ENCODE measurements at places on chromosomes 5 and 9.

DNA sequence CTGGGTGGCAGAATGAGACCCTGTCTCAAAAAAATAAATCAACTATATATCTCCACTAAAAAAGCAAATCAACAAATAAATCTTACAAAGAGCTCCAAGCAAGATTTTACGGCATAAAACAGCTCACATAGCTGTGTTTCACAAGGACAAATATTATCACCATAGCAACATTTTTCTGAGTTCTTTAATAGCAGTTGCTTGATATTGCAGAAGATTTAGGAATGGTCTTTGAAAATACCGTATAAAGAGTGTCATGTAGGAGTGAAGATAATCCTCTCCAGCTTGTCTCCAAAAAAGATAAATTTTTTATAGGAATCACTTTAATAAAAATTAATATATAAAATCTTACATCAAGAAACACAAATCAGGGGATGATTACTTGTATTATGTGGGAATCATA, 36.6 kb upstream of the MYOT start:
- DNase-seq = no peak

GRCh38 chr5:128346038-128346437, 192.0 kb downstream of the FBN2 start:
- no peak for DNase-seq

DNA sequence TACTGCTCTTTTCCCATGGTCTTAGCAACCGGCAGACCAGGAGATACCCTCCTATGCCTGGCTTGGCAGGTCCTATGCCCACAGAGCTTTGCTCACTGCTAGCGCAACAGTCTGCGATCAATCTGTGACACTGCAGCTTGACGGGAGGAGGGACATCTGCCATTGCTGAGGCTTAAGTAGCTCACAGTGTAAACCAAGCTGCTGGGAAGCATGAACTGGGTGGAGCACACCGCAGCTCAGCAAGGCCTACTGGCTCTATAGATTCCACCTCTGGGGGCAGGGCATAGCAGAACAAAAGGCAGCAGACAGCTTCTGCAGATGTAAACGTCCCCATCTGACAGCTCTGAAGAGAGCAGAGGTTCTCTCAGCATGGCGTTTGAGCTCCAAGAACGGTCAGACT, 40.4 kb downstream of the MCTP1 start:
- DNase-seq = no peak

- DNase-seq = peak; percentile 42
Measured at GRCh38 chr9:118529210-118529609, 825.0 kb downstream of the TLR4 start.

GRCh38 chr5:66637994-66638393, 41.8 kb downstream of the MAST4 start:
- DNase-seq = no peak

DNA sequence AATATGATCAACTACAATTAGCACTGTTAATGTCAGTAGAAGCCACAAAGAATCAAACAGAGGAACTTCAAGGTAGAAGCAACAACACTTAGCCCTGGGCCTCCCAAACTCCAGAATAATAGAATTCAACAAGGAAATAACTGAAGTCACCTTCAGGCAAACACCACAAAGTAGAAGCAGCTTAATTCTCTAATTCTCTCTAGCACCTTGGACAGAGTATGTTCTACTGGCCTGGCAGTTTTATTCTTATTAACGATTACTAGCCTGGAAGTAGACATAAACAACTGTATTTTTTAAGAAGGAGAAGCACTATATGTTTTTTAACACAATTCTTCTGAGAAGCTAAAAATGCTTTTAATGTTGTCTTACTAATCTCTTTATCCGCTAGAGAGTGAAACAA, 911.9 kb downstream of the DTWD2 start:
- DNase-seq = no peak

DNA sequence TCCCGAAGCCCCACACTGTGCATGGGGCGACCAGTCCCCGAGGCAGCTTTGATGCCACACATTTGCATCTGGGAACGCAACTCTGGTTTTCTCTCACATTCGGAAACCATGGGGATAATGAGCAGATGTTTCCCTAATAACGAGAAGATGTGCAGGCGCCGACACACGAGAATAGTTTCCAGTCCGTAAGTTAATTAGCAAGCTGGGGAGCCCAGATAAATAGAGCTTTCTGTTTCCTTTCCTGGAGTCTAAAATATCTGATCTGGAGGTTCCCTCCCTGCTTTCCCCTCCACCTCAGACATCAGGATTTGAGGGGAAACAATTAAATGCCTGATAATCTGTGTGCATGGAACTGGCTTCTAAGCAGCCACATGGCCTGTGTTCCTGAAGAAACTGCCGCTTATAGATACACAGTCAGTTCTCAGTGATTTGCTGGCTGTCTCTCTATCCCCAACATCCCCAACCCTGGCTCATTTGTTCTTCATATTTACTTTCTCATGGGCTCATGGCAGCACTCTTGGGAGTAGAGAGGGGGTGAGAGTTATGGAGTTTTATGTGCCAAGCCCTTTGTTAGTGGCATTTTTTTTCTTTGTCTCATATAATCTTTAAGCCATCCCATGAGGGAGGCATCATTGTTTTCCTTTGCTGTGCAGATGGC, 62.8 kb downstream of the PDZD2 start:
- no peak for DNase-seq

DNA sequence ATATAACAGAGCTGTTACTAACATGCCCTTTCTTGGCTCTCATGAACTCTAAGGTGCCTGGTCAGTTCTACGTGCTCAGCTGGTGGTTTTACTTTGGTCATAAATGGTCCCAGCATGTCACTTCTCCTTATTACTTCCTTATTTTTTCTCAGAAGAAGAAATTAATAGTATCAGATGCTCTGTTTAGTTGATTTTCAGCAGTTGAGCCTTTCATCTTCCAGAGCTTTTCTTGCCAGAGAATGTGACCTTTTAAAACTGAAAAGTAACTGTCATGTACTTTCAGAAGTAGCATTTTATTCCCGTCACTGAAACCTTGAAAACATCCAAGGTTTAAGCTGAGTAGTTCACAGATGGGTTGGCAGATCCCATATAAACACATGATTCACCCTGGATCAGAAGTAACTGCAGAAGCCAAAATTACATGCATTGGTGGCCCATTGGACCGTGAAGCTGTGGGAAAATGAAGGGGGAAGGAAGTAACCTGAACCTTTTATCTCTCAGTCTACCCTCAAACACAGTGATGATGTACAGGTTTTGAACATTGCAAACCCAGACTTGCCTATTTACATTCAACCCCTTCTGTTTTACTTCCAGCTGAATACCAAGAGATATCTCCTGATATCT, 50.5 kb downstream of the HACD4 start:
- peak; percentile 83 for DNase-seq

- no peak for DNase-seq
Measured at GRCh38 chr9:8514760-8515159, 715.2 kb upstream of the DMAC1 start.

DNA sequence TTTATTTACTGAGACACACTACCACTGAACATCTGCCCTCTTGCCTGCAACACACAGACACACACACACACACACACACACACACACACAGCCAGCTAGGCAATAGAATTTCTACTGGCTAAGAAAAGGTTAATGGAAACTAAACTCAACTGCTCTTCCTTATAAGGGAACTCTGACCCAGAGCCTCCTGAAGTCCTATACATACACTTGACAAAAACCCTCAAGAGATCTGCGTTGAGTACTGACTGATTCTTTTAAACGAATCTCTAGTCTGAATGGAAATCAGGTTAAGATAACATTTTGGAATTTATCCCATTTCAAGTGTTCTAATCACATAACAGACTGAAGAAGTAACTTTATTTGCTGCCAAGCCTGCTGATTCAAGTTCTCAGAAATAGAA, 25.9 kb upstream of the TRPM3 start:
- no peak for DNase-seq

GRCh38 chr5:34686762-34687268, 30.7 kb downstream of the RAI14 start:
- DNase-seq = peak; percentile 38

DNA sequence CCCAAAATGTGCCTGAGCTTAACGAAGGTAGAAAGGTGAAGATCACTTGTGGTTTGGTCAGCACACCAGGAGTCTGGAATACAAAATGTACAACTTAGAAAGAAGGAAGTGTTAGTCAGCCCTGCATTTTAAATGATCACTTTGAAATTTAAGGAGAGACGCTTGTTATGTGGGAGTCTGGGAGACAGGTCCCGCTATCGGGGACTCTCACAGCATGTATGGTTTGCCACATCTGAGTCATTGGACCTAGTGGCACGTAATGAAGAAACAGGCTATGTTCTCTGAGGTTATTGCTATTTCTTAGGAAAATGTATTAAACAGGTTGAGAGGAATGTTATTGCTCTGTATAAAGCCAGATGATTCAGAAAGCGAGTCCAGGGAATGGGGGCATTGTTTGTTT, 2362.5 kb upstream of the WWC1 start:
- no peak for DNase-seq

GRCh38 chr9:21806644-21807043, 4.2 kb downstream of the MTAP start:
- DNase-seq = no peak

- DNase-seq = no peak
Measured at GRCh38 chr9:134570711-134571325, 70.8 kb upstream of the COL5A1 start.

GRCh38 chr9:133581513-133582343, 27.5 kb downstream of the FAM163B start:
- DNase-seq = no peak

DNA sequence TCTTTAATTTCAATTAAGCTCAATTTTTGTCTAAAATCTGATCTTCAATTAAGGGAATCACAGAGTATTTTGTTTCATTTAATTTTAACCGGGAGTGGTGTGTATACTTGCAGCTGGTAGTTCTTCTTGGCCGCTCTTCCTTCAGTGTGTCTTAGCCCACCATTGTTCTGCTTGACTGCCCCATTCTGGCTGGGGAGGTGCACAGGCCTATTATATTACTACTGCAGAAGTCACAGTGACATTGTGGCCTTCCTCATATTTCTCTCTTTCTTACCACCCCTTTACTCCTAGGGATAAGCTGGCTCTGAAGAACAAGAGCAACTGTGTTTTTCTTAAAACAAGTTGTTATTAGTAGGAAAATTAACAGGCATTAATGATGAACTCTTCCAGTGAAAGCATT, 123.7 kb downstream of the ATG10 start:
- DNase-seq = no peak

DNA sequence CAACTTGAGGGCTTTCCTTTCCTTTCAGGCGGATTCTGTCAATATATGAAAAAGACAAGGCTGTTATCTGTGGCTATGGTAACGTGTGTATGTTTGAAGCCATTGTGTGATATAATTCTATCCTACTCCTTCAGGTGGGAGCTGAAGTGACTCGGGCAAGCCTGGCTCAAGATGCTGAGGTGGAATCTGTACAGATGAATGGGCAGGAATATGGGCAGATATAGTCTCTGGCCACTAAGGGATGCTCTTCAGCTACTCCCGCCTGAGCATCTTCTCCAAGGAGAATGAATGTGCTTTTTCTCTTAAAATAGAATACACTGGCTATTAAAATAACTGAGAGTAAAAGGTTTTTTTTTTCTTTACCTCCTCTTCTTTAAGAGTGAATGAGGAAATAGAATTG, 244.8 kb downstream of the ADGRV1 start:
- DNase-seq = no peak

DNA sequence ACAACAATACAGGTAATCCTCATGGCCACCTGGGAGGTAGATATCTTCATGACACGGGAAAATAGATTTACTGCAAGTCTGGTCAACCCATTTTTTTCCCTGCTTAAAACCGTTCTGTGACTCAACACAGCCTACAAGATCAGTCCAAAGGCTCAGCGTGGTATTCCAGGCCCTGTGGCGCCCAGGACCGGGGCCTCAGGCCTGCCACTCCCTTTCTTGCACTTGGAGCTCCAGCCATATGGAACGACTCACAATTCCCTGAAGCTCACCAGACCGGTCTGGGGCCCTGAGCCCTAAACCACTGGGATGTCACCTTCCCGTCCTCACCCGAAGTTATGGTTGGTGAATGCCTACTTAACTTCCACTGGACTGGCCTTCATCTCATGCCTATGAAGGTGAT, 6.5 kb upstream of the MLANA start:
- DNase-seq = no peak

DNA sequence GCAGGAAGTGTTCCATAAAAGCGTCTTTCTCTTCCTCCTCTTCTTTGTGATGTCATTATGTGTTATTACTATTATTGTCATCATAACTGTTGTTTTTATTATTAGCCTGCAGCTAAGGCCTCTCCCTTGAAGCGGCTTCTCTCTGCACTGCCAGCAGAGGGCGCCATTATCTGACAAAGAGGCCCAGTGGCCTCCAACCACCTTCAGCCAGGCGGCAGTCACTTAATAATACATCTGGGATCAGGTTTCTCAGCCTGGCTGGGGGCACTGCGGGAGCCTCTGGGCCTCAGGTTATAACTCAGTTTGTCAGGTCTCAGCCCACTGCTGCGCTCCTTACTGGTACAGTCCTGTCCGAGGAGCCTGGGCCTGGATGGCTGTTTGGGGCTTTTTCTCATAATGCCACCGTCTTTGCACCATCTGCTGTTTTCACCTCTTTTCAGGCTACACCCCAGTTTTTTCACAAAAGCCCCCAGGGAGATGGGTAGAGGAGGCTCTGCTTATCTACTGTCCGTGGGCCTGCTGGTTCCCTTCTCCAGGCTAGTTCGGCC, 281.9 kb downstream of the NSG2 start:
- peak; percentile 69 for DNase-seq

GRCh38 chr5:121819682-121820261, 31.9 kb upstream of the FTMT start:
- no peak for DNase-seq

GRCh38 chr5:172685091-172685490, 44.0 kb downstream of the NEURL1B start:
- DNase-seq = no peak

- no peak for DNase-seq
Measured at GRCh38 chr9:104556830-104557634, 11.9 kb upstream of the OR13C8 start.
